ENCODE measurements at places on chromosomes 16 and 17. TPM values are rescaled to one million over a fixed set of nuclear protein-coding genes. Genes with fewer than 3 reads are reported as not detected.

TIGD7 gene
- total RNA-seq: 1.6 TPM

KRTAP4-11 gene
- not detected for total RNA-seq

WWP2 gene
- 24.5 TPM for total RNA-seq

AOC3 gene
- 8.6 TPM for total RNA-seq

PIMREG gene
- 0.23 TPM for total RNA-seq

TMEM94 gene
- total RNA-seq: 43.5 TPM

ARHGDIG gene
- 0.70 TPM for total RNA-seq

TNP2 gene
- not detected for total RNA-seq

MRPL38 gene
- total RNA-seq: 82.4 TPM

OTOP3 gene
- not detected for total RNA-seq

CACNG1 gene
- total RNA-seq: not detected

DNA sequence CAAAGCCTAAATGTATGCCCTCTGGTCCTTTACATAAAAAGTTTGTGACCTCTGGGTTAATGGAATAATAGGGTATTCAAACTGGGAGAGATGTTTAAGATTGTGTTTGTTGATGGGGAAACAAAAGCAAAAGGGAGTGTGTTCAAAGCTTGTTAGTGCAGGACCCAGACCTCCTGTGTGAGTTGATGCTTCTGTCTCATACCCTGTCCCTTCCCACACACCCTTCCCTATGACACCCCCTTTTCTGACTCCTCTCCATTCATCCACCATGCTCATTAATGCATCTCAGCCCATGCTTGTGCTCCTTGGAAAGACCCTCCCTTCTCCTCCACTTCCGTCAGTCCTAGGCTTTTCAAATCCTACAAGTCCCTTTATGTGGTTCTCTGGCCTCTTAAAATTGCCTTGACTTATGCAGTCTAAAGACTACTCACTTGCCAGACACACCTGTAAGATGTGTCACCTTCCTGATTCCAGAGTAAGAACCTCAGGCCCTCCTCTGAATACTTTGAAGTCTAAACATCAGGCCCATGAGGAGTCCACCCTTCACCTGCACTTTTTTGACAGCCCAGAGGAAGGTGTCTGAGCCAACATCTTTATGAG lies 128.0 kb upstream of the CACNG5 start:
- DNase-seq: no peak

- DNase-seq: no peak
These were observed 6.6 kb upstream of the EFCAB13 start for GRCh38 chr17:47317119-47317518.

GRCh38 chr17:58331815-58332777 lies 3.5 kb upstream of the TSPOAP1 start:
- DNase-seq: peak; percentile 66

GRCh38 chr16:3112058-3112880 lies at the start of gene ZNF205:
Gene ZNF205 (plus strand): TSS chr16:3112586. CDS start chr16:3113431, 845 bp downstream.
- DNase-seq: peak; percentile 79

- DNase-seq: no peak
These were observed 15.2 kb downstream of the ITGA3 start for GRCh38 chr17:50070908-50071680.

GRCh38 chr16:7443142-7443541 lies 110.5 kb downstream of the RBFOX1 start:
- DNase-seq: no peak

DNA sequence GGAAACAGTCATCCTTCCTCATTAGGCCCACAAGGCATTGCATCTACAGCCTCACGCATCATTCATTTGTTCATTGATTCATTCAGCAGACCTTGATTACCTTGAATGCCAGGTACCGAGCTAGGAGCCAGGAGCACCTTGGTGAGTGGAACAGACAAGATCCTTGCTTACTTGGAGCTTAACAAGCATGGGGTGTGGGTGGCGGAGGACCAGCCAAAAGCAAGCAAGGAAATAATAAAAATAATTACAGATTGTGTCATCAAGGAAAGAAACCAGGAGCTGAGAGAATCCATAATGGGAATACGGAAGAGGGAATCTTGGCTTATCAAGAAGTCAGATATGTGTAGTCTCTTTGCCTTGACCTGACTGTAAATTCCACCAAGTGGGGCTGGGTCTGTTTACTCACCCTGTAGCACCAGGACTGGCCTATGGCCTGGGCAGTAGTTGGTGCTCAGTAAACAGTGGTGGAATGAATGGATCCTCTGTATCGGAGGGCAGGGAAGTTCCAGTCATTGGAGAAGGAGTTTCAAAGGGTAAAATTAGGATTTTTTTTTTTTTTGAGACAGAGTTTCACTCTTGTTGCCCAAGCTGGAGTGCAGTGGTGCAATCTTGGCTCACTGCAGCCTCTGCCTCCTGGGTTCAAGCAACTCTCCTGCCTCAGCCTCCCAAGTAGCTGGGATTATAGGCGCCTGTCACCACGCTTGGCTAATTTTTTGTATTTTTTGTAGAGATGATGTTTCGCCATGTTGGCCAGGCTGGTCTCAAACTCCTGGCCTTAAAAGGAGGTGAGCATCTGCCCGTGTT lies 157.7 kb downstream of the MSI2 start:
- DNase-seq: no peak

- DNase-seq: no peak
These were observed 126.9 kb downstream of the MRM1 start for GRCh38 chr17:36728030-36728991.

GRCh38 chr17:31391496-31391949 lies at the start of gene RAB11FIP4:
Gene RAB11FIP4 (plus strand): TSS chr17:31391675. CDS start chr17:31391853, 178 bp downstream.
- DNase-seq: no peak

- no peak for DNase-seq
These were observed 51.5 kb upstream of the CBX4 start for GRCh38 chr17:79890706-79891105.

GRCh38 chr16:4411684-4412083 lies 4.7 kb downstream of the CORO7 start:
- no peak for DNase-seq

DNA sequence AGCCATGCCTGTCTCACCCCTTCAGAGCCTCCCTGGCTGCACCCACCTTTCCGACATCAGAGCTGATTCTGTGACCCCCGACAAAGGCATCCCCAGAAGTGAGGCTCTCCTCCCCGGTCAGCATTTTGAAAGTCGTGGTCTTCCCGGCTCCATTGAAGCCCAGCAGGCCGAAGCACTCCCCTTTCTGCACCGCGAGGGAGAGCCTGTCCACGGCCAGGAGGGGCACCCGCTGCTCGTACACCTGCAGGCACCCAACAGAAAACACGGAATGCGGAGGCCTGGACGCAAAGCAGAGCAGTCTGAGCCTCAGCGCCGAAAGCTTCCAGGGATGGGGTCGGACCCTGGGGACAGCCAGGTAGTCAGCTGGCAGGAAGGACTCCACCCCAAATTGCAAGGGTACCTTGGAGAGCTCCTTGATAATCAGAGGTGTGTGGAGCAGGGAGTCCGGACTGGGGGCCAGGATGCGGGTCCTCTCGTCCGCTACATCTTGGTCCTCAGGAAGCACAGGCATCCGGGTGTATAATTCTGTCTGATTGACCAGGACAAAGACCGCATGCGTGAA lies 13.1 kb upstream of the RNPS1 start:
- no peak for DNase-seq

DNA sequence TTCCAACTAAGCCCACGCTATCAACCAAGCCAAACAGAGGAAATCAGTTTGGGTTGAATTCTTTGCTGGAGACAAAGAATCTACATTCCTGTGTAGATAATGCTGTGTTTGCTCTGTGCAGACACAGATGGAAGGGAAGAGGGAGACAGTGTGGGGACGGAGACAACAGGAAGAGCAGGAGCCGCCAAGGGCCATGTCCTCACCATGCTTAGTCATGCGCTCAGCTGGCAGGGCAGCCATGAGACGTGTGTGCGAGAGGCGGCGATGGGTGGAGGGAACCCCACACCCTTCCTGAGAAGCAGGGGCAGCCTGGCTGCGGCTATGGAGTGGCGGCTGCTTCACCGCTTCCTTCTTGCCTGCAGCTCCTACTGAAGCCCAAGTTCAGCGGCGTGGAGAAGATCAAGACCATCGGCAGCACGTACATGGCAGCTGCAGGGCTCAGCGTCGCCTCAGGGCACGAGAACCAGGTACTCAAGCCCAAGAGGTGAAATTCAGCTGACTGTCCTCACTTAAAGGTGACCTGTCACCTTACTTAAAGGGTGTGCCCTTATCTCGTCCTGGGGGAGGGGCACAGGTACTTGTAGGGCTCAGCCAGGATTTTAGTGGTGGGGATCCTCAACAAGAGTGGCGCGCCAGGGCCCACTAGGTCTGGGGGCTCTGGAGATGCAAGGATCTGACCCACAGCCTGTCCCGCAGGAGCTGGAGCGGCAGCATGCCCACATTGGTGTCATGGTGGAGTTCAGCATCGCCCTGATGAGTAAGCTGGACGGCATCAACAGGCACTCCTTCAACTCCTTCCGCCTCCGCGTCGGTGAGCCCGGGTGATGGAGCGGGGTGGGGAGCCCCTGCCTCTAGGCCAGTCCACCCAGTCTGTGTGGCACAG lies 47.5 kb downstream of the ADCY7 start:
- DNase-seq: peak; percentile 48

- no peak for DNase-seq
These were observed 268.8 kb downstream of the SEC14L1 start for GRCh38 chr17:77409282-77410161.

DNA sequence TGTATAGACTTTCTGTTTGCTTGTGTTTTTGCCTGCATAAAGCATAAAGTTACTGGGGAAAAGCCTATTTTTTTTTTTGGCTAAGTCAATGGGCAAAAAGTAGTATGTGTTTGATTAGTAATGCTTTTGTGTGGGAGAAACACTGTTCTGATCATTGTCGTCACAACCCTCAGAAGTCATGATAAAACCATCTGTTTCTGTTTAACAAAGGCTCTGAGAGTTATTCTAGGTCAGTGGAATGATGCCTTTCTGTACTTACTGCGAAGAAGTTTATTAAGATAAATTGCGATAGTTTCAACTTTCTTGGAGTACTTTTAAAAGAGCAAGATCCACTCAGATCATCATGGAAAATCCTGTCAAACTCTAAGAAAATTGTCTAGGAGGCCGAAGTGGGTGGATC lies 80.9 kb downstream of the PRKCA start:
- no peak for DNase-seq

DNA sequence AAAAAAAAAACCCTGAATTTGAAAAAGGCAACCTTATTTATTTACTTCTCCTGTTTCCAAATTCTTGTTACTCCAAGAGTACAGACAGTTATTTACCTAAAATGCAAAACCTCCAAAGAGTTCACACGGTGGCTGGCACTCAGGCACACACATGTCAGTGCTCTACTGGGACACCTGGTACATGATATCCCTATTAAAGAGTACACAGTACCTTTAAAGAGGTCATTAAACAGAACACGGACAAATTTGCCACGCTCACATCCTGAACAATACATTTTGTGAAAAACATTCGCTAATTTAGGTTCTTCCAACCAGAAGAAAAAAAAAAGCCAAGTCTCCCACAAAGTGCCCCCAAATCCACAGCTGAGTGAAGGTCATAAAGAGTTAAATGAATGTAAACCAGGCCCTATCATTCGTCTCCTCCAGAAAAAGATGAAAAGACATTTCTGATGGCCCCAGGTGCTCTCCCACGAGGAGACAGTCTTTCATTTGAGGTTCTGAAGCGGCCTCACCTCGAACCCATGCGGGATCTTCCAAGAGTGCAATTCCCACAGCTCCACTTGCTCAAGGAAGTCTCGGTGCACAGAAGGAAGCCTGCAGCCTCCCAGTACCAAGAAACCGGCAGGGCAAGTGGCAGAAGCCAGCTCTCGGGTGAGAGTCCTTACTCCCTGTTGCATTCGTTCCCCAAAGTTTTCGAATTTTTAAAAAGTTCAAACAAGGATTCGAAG lies 993 bp downstream of the ERN1 start:
- DNase-seq: no peak

Measured in left lobe of liver (tissue), 2 donors.